ENCODE measurements at places on chromosomes 11 and 22. TPM values are rescaled to one million over a fixed set of nuclear protein-coding genes. Genes with fewer than 3 reads are reported as not detected.

DNA sequence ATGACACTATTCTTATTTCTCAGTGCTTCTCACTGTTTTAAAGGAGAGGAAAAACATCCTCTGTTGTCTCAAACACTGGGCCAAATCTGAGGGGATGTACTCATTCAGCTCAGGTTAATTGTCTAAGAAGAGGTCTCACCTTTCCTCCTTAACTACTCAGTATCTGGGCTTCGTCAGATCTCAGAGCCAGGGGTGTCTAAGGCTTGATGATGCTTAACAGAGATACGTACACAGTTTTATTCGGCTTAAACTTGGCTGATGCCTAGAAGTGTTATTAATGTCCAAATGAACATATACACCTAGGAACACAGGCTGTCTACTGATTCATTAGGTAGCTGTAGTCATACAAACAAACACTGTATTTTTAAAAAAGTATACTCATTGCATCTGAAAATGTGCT, 85.8 kb downstream of the UVRAG start:
- no peak for DNase-seq

DNA sequence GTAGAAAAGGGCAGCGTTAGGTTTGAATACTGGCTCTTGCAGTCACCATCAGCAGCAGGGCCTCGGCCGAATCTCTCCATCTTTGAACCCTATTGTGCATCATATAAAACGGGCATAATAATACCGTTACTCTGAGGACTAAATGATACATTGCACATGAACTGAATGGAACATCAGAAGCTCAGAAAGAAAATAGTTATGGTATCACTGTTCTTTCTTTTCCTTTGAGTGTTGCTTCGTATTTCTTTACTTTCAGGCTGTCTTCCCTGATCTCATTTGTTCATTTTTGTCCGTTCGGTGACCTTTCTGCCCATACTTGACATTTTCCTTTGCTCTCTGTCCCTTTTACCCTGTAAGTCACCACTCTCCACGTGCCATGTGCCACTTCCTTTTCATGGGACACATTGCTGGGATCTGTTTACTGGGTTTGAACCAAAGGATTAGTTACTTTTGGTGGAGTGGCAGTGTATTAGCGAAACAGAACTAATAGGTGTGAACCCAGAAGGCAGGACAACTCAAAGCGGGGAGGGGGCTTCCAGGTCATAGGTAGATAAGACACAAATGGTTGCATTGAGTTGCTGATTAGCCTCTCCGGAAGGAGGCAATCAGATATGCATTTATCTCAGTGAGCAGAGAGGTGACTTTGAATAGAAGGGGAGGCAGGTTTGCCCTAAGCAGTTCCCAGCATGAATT, 717 bp upstream of the ZNF202 start:
- DNase-seq: no peak

GRCh38 chr22:26399289-26399688, 29.8 kb upstream of the ASPHD2 start:
- no peak for DNase-seq

DNA sequence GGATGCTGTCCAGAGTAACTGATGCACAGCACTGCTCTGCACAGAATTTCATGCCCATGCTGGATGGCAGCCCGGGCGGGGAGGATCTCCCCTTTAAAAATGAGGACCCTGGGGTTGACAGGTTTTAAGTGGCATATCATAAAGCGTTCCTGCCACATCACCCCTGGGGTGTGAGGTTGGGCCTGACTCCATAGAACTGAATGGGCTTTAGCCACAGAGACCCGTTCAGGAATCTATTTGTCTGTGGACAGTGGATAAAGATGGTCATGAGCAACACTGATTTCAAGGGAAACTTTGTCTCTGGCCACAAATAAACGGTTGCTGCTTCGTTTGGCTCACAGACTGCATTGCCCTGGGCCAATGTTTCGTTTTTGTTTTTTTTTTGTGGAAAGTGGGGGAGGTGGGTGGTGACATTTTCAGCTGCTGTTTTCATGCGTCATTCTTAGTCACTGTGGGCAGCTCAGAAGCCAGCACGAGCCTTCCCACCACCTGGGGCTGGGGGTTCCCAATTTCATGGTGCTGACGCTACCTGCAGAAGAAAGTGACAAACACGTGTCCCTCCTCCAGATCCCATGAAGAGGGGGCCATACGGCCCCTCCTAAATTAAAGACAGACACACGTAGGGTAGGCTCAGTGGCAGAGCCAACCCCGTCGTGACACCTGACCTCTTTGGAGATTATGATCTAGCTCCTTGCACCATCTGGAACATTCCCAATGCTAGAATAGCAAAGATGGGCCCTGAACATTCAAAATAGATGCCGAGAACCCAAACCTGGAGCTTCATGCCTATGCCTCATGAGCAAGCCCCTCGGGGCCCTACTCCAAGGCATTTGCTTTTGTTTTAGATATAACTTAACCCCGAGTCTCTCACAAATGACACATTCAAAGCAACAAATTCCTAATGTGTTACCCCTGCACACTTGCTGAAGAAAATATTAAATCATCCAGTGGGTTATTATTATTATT, 54.8 kb upstream of the PHF21B start:
- no peak for DNase-seq

DNA sequence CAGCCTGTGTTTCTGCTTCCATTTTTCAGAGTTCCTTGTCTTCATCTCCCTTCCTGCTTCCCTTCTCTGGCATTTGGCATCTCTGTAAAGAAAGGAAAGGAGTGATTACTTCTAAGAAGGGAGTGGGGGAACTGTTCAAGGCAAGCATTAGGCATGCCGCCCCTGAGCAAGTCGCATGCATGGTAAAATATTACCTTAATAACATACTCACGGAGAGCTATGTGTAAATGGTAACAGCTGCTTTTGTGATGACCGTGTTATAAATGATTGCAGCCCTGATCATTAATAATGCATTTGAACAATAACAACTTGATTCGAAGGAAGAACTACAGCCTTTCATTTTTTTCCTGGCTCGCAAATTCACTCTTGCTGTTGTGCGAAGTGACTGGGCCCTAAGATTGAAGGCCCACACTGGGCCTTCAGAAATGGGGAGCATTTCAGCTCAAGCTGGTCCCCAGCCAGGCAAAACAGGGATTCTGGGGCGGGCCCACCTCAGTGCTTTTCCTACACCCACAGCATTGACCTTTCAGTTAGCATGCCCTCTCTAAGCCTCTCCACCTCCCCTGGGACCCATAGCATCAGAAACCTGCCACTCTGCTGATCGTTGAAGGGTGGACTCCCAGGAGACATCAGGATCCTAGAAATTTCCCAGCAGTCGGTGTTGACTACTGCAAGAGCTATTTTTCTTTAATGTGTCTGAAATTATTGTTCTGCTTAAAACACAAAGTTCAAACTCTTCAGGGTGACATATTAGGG, 263.0 kb upstream of the CADM1 start:
- DNase-seq: no peak

The IFITM2 gene
- 215 TPM for total RNA-seq

The ASCL3 gene
- total RNA-seq: not detected

The NXPE2 gene
- total RNA-seq: 0.22 TPM
